Kidney (tissue), 22 donors: ENCODE measurements at places on chromosomes 6 and 20. TPM values are rescaled to one million over a fixed set of nuclear protein-coding genes. Genes with fewer than 3 reads are reported as not detected.

DNA sequence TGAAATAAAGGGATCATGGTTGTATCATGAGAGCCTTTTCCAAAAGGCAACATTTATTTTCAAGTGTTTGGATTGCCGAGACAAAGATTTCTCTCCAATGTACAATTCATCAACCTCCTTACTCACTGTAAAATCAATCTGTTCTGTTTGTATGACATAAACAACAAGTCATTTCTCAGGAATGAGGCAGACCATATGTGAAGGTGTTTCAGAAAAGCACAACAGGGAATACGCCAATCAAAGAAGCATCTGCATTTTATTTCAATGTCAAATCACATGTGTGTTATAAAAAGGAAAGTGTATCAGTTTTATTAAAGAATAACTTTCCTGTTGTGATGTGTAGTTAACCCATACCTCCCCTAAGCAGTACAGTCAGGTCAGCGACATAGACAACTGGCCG, 653.7 kb downstream of the TFAP2A start:
- no peak overlapping the region for H3K27ac ChIP-seq
- no peaks in the 10 kb centered on the region for H3K4me1 ChIP-seq
- H3K27me3 ChIP-seq = no peaks in the 10 kb centered on the region
- H3K36me3 ChIP-seq = no peaks in the 10 kb centered on the region

- H3K27ac ChIP-seq = no peak overlapping the region
- H3K27me3 ChIP-seq = no peaks in the 10 kb centered on the region
- DNase-seq = no peak
- no peaks in the 10 kb centered on the region for H3K36me3 ChIP-seq
- no peak overlapping the region for H3K4me3 ChIP-seq
These were observed 13.8 kb downstream of the PREX1 start for GRCh38 chr20:48813930-48814546.

- no peaks in the 10 kb centered on the region for H3K27me3 ChIP-seq
- H3K4me1 ChIP-seq = peaks cover 5% of the 10 kb centered on the region
- no peak for DNase-seq
- H3K36me3 ChIP-seq = peaks cover 2% of the 10 kb centered on the region
- no peak overlapping the region for H3K27ac ChIP-seq
- no peak overlapping the region for H3K4me3 ChIP-seq
These were observed 49.3 kb downstream of the RIN2 start for GRCh38 chr20:19807191-19807945.

DNA sequence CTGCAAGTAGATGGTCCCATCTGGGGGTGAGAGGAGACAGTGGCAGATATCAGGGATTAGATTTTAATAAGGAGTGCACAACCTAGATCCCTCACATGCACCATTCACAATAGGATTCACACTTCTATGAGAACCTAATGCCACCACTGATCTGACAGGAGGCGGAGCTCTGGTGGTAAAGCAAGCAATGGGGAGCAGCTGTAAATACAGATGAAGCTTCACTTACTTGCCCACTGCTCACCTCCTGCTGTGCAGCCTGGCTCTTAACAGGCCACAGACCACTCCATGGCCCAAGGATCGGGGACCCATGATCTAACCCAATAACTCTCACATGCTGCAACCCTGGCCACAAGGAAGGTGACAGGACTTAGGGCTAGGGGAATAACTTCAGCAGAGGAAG, 75.4 kb downstream of the ZNF133 start:
- H3K4me3 ChIP-seq = no peak overlapping the region
- no peaks in the 10 kb centered on the region for H3K36me3 ChIP-seq
- no peaks in the 10 kb centered on the region for H3K4me1 ChIP-seq
- DNase-seq = no peak
- H3K27me3 ChIP-seq = no peaks in the 10 kb centered on the region
- no peak overlapping the region for H3K27ac ChIP-seq

- H3K27ac ChIP-seq = no peak overlapping the region
- H3K27me3 ChIP-seq = no peaks in the 10 kb centered on the region
- DNase-seq = no peak
- H3K4me3 ChIP-seq = no peak overlapping the region
These were observed 124.8 kb downstream of the MAP3K7 start for GRCh38 chr6:90462102-90462501.

DNA sequence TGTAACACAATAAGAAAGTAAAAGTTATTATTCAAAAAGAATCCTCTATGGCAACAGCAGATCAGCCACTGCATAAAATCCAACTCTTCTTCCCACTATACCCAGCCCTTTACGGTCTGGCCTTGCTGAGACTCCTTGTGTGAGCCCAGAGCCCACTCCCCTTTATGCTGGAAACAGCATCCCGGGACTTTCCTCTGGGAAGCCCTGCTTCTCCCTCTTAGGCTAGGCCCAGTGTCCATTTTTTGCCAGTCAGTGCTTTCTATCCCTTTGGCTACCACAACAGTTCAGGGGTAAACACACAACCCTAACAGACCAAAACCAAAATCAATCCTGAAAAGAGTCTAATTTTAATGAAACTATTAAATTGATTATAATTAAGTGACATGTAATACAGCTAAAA, 20.6 kb downstream of the FKBP5 start:
- H3K4me3 ChIP-seq = no peak overlapping the region
- peaks cover 6% of the 10 kb centered on the region for H3K4me1 ChIP-seq
- DNase-seq = no peak

DNA sequence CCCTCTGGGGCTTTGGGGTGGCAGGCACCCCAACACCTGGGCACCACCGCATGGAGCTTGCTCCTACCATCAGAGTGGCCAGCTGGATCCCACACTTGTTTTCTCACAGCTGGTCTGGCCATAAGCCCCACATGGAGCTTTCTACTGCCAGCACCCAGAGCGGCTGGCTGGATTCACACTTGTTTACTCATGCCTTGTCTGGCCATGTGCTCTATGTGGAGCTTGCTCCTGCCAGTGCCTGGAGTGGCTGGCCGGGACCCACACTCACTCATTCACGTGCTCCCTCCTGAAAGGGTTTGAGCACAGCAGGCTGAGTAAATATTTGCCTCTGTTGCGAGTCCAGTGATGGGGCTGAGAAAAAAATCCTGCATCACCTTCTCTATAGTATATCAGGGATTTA, 487.0 kb downstream of the CD109 start:
- H3K27me3 ChIP-seq = no peaks in the 10 kb centered on the region
- H3K4me1 ChIP-seq = no peaks in the 10 kb centered on the region
- no peak overlapping the region for H3K4me3 ChIP-seq
- no peak overlapping the region for H3K27ac ChIP-seq

- H3K27ac ChIP-seq = peak overlapping the region; percentile 53
- no peaks in the 10 kb centered on the region for H3K4me1 ChIP-seq
- DNase-seq = peak; percentile 92
- peak overlapping the region; percentile 54 for H3K4me3 ChIP-seq
- no peaks in the 10 kb centered on the region for H3K36me3 ChIP-seq
- H3K27me3 ChIP-seq = no peaks in the 10 kb centered on the region
These were observed 10.0 kb upstream of the POU5F1 start for GRCh38 chr6:31180500-31180899.

GRCh38 chr20:49969946-49970345, 12.8 kb upstream of the SNAI1 start:
- no peaks in the 10 kb centered on the region for H3K27me3 ChIP-seq
- no peak overlapping the region for H3K27ac ChIP-seq
- DNase-seq = no peak
- no peaks in the 10 kb centered on the region for H3K36me3 ChIP-seq
- no peaks in the 10 kb centered on the region for H3K4me1 ChIP-seq

GRCh38 chr6:74814440-74814839, 391.4 kb downstream of the COL12A1 start:
- H3K4me3 ChIP-seq = no peak overlapping the region
- no peak overlapping the region for H3K27ac ChIP-seq
- no peaks in the 10 kb centered on the region for H3K4me1 ChIP-seq
- H3K27me3 ChIP-seq = no peaks in the 10 kb centered on the region
- H3K36me3 ChIP-seq = no peaks in the 10 kb centered on the region

DNA sequence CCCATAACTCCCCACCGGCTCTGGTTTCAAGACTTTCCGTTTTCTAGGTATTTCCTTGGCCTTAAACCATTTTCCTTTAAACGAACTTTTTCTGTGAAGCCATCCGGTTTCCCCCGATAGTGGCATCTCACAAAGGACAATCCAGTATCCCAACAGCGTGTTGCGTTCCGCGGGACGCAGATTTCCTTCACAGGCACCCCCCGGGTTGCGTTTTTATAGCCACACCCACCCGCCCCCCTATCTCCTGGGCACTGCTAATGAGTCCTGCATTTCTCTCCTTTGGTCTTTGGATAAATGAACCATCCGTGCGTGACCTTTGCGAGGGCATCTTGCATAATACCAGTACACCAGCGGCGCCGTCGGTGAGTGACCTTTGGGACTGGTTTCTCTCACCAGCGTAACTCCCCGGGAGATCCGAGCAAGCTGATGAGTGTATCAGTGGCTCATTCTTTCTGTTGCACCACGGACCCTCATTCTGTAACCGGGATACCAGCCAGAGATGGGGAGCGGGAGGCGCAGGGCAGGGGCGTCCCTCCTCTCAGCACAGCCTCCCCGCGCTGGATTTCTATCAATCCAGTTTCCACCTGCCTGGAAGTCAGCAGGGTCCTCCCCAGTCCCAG, 586 bp upstream of the NQO2 start:
- H3K4me1 ChIP-seq = no peaks in the 10 kb centered on the region
- H3K27me3 ChIP-seq = no peaks in the 10 kb centered on the region
- no peak for DNase-seq

DNA sequence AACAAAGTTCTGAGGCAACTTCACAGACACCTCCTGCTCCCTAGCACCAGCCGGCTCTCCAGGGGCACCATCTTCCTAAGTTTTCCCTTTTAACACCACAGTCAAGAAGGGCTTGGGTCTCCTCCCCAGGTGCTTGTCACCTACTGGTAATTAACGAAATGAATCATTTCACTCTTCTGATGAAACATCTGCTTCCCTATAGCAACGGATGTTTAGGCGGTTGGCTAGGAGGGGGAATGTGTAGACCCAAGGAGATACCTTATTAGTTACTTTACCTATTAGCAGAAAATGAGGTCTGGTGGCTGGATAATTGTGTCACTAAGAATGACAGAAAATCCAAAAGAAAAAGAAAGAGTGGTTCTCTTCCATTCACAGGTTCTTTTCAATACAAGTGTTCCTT, 46.3 kb upstream of the FABP7 start:
- H3K36me3 ChIP-seq = no peaks in the 10 kb centered on the region
- H3K27ac ChIP-seq = no peak overlapping the region
- H3K4me1 ChIP-seq = no peaks in the 10 kb centered on the region
- H3K4me3 ChIP-seq = no peak overlapping the region

GRCh38 chr6:52108128-52108527, 20.7 kb upstream of the PKHD1 start:
- no peak for DNase-seq
- H3K27me3 ChIP-seq = no peaks in the 10 kb centered on the region
- H3K4me3 ChIP-seq = no peak overlapping the region
- no peak overlapping the region for H3K27ac ChIP-seq
- H3K4me1 ChIP-seq = no peaks in the 10 kb centered on the region

DNA sequence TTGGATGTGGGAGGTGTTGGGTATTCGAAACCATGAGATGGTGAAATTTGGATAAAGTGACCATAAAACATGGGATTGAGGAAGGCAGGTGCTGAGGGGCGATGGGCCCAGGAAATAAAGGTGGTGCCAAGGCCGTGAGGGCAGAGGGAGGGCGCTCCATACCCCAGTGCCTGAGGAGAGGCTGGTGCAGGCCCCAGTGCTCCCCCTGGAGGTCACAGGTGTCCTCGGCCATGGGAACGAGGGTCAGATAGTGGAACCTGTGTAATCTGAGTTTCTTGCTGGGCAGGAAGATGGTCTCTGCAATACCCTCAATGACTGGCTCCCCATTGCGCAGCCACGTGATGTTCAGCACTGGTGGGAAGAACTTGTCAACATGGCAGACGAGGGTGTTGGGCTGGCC, 16.2 kb downstream of the HLA-DPB1 start:
- no peak for DNase-seq
- no peak overlapping the region for H3K27ac ChIP-seq
- no peaks in the 10 kb centered on the region for H3K36me3 ChIP-seq
- H3K27me3 ChIP-seq = no peaks in the 10 kb centered on the region

DNA sequence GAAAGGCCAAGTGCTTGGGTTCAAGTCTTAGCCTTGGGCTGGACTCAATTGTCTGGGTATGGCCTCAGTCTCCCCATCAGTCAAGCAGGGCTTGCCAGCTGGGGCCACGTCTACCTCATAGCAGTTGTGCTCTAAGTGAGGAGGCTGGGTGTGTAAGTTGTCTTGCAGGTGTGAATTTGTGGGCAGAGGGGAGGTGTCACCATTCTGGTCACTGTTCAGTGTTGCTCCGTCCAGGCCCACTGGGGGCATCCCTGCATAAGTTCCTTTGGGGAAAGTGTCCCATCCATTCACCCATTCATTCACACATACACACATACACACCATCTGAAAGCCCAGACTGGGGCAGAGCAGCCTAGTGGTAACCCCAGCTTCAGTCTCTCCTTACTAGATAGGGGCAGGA, 36.3 kb downstream of the TFEB start:
- H3K36me3 ChIP-seq = no peaks in the 10 kb centered on the region
- H3K4me3 ChIP-seq = no peak overlapping the region
- peak overlapping the region; percentile 57 for H3K27ac ChIP-seq
- DNase-seq = no peak
- no peaks in the 10 kb centered on the region for H3K27me3 ChIP-seq

- DNase-seq = peak; percentile 86
- H3K27ac ChIP-seq = peak overlapping the region; percentile 82
- no peaks in the 10 kb centered on the region for H3K27me3 ChIP-seq
- H3K4me1 ChIP-seq = peaks cover 6% of the 10 kb centered on the region
- no peaks in the 10 kb centered on the region for H3K36me3 ChIP-seq
These were observed 100.7 kb downstream of the NOL4L start for GRCh38 chr20:32484225-32484957.

DNA sequence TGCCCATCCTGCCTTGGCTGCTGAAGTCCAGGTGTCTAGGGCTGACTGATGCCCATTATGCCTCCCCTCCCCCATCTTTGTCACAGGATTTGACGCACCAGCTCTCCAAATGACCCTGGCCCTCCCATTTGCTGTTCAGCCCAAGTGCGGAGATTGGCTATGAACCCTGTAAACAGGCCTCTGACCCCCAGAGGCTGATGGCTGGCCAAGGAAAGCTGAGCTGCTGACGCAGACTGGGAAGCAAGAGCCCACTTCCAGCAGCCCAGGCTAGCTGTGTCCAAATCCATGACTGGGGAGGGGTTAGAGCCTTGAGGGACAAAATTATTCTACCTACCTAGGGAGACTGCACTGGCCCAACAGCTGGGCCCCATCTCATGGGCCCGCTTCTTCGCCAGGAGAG, 797 bp upstream of the GNRH2 start:
- H3K27me3 ChIP-seq = no peaks in the 10 kb centered on the region
- peaks cover 12% of the 10 kb centered on the region for H3K4me1 ChIP-seq
- DNase-seq = peak; percentile 85
- H3K36me3 ChIP-seq = peaks cover 2% of the 10 kb centered on the region

- H3K27ac ChIP-seq = no peak overlapping the region
- peaks cover 5% of the 10 kb centered on the region for H3K36me3 ChIP-seq
- no peaks in the 10 kb centered on the region for H3K4me1 ChIP-seq
- H3K4me3 ChIP-seq = no peak overlapping the region
These were observed 10.4 kb downstream of the SRC start for GRCh38 chr20:37356387-37356786.

- H3K4me3 ChIP-seq = no peak overlapping the region
- H3K36me3 ChIP-seq = no peaks in the 10 kb centered on the region
- H3K4me1 ChIP-seq = peaks cover 5% of the 10 kb centered on the region
- no peaks in the 10 kb centered on the region for H3K27me3 ChIP-seq
These were observed 89.9 kb downstream of the TULP4 start for GRCh38 chr6:158402184-158402583.

ABHD16B gene
- not detected for polyA plus RNA-seq

CASS4 gene
- 0.22 TPM for polyA plus RNA-seq

ADGRF5 gene
- 44.1 TPM for polyA plus RNA-seq

SLC26A8 gene
- not detected for polyA plus RNA-seq

OOEP gene
- not detected for polyA plus RNA-seq

CPNE5 gene
- 3.7 TPM for polyA plus RNA-seq

ULBP3 gene
- polyA plus RNA-seq = 0.71 TPM

SDCBP2 gene
- 10.3 TPM for polyA plus RNA-seq

C6orf58 gene
- not detected for polyA plus RNA-seq

TRAPPC3L gene
- not detected for polyA plus RNA-seq

CLPSL2 gene
- not detected for polyA plus RNA-seq

HAO1 gene
- 0.86 TPM for polyA plus RNA-seq
